ENCODE measurements at places on chromosomes 6 and 20.

GRCh38 chr20:46741924-46742668 lies 32.6 kb downstream of the SLC2A10 start:
- no peak for DNase-seq

DNA sequence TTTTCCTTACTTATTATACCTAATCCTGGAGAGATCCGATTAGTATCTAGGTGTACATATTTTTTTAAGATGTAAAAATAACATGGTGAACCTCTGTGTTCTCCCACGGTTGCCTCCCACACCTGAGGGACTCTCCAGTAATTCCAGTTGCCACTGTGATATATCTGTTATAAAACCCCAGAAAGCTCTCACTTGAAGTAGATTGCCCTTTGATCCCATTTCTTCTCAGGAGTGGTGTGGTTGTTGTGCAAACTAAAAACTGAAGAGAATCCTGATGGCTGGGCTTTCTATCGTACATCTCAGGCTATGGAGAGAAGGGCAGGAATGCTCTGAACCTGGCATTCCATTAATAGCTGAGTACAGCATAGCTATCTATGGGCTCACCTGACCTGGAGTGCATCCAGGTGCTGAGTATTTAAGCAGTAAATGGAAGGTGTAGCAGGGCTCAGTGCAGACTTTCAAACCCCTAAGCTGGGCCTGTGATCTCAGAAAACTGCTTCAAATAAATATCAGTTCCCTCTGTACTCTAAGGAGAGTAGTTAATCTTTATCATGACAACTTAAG lies 41.0 kb downstream of the VGLL2 start:
- no peak for DNase-seq

GRCh38 chr20:47357296-47358038 lies 968 bp upstream of the ZMYND8 start:
- peak; percentile 57 for DNase-seq

- DNase-seq, result no peak
These were observed 155.0 kb upstream of the HTR1E start for GRCh38 chr6:86782328-86782727.

- no peak for DNase-seq
These were observed 14.1 kb upstream of the CPNE5 start for GRCh38 chr6:36853325-36853724.

DNA sequence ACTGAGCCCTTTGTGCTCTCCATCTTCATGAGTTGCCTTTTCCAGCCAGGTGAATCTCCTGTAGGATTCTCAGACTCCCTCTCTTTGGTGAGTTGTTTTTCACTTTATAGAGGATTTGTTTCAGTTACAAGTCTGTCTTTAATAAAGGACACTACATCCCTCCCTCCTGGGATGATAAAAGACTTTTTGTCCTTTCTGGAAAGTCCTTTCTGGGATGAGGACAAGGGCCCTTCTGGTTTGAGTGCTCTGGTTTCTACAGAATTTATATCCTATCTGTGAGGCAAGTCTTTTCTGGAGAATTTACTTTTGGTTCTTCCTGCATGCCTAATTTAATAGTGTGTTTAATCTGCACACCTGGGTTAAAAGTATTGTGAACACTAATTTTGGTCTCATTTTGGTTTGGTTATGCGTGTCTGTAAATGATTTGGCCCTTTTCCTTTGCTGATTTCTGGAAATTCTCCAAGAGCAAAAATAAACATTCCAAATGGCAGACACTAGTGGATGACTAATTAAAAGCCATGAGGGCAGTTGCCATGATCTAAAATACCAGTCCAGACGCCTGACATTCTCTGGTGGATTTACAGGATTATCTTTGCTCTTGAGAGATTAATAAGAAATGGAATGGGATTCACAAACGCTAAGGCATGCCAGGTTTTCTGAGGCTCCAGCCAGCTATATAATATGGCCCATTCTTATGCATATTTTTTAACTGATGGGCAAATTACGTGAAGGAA lies 44.8 kb downstream of the TCP11 start:
- no peak for DNase-seq
